AG10803 (cell line): ENCODE measurements at places on chromosomes 1 and 21.

- no peak for DNase-seq
These were observed 1.6 kb downstream of the SYT2 start for GRCh38 chr1:202708456-202709275.

DNA sequence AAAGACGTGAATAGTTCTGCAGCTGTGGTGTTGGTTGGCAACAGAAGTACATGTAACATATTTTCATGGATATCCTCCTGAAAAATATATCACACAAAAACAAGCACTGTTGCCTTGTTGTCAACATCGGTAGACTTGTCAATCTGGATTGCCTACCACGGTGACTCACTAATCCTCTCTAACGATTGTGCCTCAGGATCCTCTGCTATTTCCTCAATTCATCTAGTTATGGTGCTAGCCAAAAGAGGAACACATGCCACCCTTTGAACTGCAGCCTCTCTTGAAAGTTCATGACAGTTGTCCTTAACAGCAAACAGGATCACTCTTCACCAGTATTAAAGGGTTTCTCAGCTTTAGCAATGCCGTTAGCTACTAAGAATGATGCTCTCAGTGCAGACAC, 25.7 kb downstream of the RASAL2 start:
- DNase-seq: no peak

- peak; percentile 23 for DNase-seq
These were observed 359.0 kb downstream of the RGS7 start for GRCh38 chr1:240998024-240998423.

- no peak for DNase-seq
These were observed 51.5 kb downstream of the CNST start for GRCh38 chr1:246617768-246618167.
